ENCODE measurements at places on chromosomes 6 and 20.

GRCh38 chr6:42040856-42041480 lies 9.4 kb upstream of the TAF8 start:
- DNase-seq, result no peak

- DNase-seq, result peak; percentile 74
Measured at GRCh38 chr6:35601331-35602132, 87.2 kb downstream of the FKBP5 start.

GRCh38 chr20:24772667-24773066 lies 176.4 kb upstream of the CST7 start:
- DNase-seq, result no peak

GRCh38 chr20:49448917-49449316 lies 33.6 kb downstream of the KCNB1 start:
- DNase-seq, result no peak

- DNase-seq, result no peak
Measured at GRCh38 chr6:97215157-97215769, 67.8 kb downstream of the MMS22L start.

- DNase-seq, result no peak
Measured at GRCh38 chr6:80165143-80165542, 58.7 kb downstream of the BCKDHB start.

GRCh38 chr6:46175976-46176375 lies 5.2 kb upstream of the ENPP5 start:
- DNase-seq, result no peak

GRCh38 chr6:43278524-43279078 lies 19.5 kb upstream of the SLC22A7 start:
- no peak for DNase-seq

- no peak for DNase-seq
Measured at GRCh38 chr6:121285041-121285440, 49.2 kb downstream of the TBC1D32 start.

- DNase-seq, result no peak
Measured at GRCh38 chr6:129481706-129482105, 228.3 kb downstream of the ARHGAP18 start.

GRCh38 chr6:55979526-55979925 lies 104.1 kb upstream of the BMP5 start:
- DNase-seq, result no peak

Measured in T-cell (primary cell).